ENCODE measurements at places on chromosomes 7 and 10.

DNA sequence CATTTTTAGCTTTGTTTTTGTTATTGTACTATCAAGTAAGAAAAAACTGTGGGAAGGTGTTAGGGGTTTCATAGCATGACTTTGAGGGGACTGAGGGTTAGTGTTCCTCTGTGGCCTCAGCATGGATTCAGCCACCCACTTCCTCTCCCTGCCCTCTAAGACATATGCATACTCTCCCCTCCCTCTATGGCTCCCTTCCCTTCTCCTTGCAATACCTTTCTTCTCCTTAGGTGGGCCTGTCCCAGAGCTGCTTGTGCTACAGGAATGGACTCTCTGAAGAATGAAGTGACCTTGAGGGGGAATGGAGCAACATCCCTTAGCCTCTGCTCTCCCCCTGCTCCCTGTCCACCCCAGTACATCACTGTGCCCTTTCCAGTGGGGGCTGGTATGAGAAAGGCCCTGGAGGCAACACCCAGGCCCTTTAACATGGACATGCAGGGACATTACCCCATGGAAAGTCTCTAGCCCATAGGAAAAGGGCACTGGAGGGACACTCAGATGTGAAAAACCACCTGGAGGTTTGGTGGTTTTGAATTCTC lies 22.4 kb downstream of the CDH23 start:
- DNase-seq, result no peak

DNA sequence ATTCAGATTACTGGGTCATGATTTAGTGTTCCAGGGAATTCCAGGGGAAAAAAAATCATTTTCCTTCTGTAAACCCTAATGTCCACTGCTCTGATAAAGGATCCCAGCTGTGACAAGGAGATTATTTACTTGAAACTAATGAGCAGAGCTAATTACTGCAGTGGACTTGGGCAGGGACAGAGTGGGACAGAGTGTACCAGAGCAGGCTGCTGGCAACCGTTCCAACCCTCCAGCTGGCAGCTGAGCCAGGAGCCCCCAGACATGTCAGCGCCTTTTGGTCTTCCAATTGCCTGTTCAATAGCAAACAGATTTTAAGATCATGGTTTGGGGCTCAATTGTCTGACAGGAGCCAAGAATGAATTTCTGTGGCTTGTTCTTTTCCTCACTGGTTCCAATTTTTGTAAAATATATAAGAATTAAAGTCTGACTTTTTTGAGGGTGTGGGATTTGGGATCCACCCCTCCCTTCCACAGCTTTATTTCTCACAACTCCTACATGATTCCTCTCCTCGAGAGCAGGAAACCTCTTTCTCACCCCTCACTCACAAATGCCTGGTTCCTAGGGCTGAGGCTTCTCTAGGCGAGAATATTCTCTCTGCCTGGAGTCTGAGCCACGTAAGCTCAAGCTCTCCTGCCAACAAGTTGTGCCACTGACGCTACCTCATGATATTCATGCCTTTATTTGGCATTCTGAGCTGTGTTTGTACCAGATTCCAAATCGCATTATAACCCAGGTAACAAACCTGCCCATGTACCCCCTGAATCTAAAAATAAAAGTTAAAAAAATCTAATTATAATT lies 20.6 kb upstream of the FAM180A start:
- DNase-seq, result no peak

GRCh38 chr7:155410431-155410830 lies 47.5 kb upstream of the EN2 start:
- no peak for DNase-seq

- no peak for DNase-seq
Observed at GRCh38 chr10:103479135-103479534, at the start of gene CALHM3. CALHM3 (minus strand) TSS chr10:103479240; CDS start chr10:103479032, 208 bp downstream.

DNA sequence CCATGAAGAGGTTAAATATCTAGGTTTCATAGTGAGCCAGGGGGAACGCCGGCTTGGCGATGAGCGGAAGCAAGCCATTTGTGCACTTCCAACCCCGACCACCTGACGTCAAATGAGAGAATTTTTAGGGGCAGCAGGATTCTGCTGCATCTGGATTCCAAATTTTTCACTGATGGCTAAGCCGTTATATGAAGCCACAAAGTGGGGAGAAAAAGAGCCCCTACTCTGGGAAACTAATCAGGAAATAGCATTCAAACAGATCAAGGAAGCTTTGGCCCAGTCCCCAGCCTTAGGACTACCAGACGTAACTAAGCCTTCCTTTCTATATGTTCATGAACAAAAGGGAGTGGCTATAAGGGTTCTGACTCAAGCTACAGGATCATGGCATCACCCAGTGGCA lies 12.9 kb upstream of the ADCK2 start:
- DNase-seq, result no peak

DNA sequence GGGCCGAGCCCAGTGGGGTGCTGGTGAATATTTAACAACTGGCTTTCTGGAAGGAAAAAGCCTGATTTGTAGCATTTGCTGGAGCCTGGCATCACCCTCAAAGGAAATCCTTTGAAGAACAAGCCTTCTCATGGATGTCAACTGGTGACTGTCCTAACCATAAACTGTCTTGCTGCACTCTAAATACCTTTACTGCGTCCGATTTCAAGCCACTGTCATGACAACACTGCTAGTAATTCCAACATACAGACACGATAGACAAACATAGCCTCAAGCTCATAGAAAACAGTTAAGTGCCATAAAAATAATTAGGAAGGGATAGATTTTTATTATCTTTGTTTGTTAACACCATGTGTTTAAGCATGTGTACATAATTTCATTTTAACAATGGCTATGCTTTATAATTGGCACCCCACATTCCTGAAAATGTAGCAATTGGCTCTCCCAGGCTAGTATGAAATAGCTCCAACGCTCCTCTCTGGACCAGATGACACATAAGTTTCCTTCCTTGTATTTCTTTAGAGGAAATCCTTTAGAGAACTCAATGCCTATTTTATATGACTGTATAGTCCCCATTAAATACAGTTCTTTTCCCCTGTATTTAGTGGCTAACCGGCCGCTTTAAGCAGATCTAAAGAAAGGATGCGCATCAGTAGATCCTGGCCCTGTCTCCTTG lies 273.4 kb downstream of the PRPF18 start:
- no peak for DNase-seq

- DNase-seq, result no peak
Observed at GRCh38 chr7:88256906-88257305, 37.1 kb upstream of the SRI start.

DNA sequence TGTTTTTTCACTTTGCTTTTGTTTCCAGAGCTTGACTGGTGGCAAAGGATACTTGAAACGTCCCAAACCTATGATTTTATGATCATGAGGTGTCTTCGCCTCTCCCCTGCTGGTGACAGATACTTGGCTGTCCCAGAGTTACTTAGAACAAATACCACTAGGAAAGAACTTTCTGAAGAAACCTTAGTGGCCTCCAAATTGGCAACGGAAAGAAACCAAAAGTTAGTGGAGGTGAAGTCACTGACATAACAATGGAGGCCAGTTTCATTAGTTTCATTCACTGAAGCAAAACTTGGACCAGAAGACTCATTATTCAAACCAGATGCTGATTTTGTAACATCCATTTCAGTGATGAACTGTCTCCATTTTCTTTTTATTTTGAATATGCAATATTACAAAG lies 68.6 kb downstream of the JAZF1 start:
- DNase-seq, result no peak

- no peak for DNase-seq
Observed at GRCh38 chr10:50574305-50574704, 49.5 kb downstream of the SGMS1 start.

GRCh38 chr7:12834782-12835181 lies 147.3 kb downstream of the ARL4A start:
- no peak for DNase-seq

GRCh38 chr10:92997620-92998019 lies 63.0 kb upstream of the CYP26C1 start:
- DNase-seq, result no peak

- DNase-seq, result no peak
Observed at GRCh38 chr10:47261121-47261520, 38.9 kb upstream of the GDF10 start.

GRCh38 chr10:69366738-69367137 lies 50.0 kb downstream of the TACR2 start:
- DNase-seq, result no peak

DNA sequence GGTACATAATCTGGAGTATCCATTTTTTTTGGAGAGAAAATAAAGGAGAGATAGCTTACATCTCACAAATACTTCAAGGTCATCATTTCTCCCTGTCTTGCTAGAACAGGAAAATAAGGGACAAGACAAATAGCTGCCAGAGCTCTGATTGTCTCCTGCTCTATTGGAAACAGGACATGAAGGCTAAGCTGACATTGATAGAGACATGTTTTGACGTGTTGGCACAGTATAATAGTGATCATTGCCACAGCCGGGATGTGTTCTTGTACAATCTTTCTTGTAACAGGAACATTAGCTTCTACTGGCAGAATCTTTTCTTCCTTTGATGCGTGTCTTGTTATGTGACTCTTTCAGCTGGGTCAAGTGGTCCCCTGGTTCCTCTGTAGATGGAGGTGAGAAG lies 279.3 kb upstream of the MTPN start:
- DNase-seq, result no peak

DNA sequence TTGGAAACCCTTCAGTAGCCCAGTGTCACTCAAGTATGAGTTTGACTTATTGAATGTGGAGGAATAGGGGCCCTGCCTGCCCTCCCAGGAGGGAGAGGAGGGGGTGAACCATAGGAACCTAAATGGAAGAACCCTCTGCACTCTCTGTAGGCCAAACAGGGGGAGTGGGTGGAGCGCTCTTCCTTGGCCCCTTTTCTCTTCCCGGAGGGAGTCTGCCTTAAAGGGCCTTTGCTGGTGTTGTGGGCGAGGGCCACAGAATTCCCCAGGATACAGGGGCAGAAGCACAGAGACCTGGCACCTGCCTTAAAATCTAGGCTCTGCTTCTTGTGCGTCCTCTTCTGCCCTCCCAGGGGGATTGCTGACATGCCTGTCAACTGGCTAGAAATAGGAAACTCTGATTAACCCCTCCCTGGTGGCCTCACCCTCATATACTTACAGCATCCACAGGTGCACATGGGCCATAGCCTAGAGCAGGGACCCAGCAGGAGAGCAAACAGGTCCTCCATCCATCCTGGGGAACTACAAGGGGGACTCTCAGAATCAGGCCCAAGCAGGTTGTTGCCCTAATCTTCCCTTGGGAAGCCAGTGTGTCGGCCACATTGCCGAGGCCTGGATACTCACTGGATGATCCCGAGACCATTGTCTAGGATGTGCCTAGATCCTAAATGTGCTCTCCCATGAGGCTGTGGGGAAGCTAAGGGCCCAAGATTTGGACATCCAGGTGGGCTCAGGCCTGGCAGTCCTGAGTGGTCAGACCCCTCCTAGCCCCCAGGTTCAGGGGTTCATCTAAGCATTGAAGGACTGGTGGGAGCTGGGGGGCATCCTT lies 3.4 kb downstream of the TRIM8 start:
- no peak for DNase-seq

GRCh38 chr10:64211466-64211865 lies 690.3 kb downstream of the REEP3 start:
- no peak for DNase-seq

- no peak for DNase-seq
Observed at GRCh38 chr10:28548781-28549498, 16.0 kb downstream of the WAC start.

GRCh38 chr7:101535351-101535751 lies 93.7 kb downstream of the MYL10 start:
- no peak for DNase-seq

GRCh38 chr10:125107965-125108580 lies 52.3 kb downstream of the CTBP2 start:
- DNase-seq, result no peak

GRCh38 chr7:130461272-130461671 lies 20.5 kb upstream of the CEP41 start:
- DNase-seq, result no peak

- DNase-seq, result no peak
Observed at GRCh38 chr10:3389130-3389529, 216.5 kb upstream of the PITRM1 start.

DNA sequence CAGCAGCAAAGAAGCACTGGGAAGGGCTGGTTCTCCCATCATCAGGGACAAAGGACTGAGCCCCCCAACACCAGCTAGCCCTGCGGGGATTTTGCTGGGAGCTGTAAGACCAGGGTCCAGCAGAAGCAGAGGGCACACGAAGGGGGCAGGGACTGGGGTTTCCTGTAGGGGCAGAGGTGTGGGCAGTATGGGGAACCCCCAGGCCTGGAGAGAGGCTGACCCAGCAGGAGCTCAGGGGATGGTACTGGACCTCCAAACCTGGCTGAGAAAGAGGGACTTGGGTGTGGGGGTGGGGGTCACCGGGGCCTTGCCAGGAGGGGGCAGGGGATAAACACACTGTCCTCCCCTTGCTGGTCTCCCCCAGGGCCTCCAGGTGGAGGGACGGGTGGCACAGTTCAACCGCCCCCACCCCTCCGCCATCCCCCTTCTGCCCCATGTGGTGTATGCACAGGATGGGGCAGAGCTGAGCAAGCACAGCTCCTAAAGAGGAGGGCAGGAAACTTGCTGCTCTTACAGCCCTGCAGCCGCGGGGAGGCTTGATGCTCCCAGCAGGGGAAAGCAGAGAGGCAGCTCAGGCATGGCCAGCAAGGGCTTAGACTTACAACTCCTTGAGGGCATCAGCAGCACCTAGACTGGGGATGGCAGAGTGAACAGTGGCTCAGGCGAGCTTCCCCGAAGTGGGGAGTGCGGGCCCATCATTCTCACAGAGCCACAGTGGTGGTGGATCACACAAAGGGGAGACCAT lies 12.4 kb upstream of the RET start:
- no peak for DNase-seq

DNA sequence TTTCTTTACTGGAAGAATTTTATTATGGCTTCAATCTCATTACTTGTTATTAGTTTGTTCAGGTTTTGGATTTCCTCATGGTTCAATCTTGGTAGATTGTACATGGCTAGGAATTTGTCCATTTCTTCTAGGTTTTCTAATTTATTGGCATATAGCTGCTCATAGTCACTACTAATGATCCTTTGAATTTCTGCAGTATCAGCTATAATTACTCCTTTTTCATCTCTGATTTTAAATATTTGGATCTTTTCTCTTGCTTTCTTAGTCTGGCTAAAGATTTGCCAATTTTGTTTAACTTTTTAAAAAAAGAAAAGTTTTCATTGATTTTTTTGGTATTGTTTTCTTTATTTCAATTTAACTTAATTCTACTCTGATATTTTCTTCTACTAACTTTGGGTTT lies 59.2 kb downstream of the SLC13A1 start:
- DNase-seq, result no peak

DNA sequence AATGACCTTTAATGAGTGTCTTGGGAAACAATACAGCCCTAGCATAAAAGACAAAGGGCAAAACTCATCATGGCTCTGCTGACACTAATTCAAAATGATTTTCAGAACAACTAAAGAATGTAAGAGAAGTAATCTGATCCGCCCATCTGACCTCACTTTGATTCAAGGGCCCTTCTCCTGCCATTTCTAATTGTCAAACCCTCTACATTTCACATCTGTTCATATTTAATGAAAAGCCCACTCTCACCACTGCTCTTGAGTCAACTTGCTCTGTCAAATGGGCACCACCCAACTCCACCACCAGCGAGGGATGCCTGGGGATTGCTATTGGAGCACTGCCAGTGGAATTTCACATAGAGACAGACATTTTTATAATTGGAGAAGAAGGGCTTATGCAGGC lies 639.2 kb downstream of the KCNMA1 start:
- DNase-seq, result no peak
